ENCODE measurements at places on chromosomes 16 and 17. TPM values are rescaled to one million over a fixed set of nuclear protein-coding genes. Genes with fewer than 3 reads are reported as not detected.

PMP22 gene
- total RNA-seq: 64.3 TPM

DRC3 gene
- total RNA-seq: 0.65 TPM

TPSD1 gene
- total RNA-seq: not detected

ATP1B2 gene
- 2.9 TPM for total RNA-seq

NUPR1 gene
- total RNA-seq: 57.4 TPM
